Gastroesophageal sphincter (tissue), 4 donors: ENCODE measurements at places on chromosomes 2 and 18. TPM values are rescaled to one million over a fixed set of nuclear protein-coding genes. Genes with fewer than 3 reads are reported as not detected.
A peak's percentile ranks its signal among the peaks of the same experiment; 100 is the strongest.

DNA sequence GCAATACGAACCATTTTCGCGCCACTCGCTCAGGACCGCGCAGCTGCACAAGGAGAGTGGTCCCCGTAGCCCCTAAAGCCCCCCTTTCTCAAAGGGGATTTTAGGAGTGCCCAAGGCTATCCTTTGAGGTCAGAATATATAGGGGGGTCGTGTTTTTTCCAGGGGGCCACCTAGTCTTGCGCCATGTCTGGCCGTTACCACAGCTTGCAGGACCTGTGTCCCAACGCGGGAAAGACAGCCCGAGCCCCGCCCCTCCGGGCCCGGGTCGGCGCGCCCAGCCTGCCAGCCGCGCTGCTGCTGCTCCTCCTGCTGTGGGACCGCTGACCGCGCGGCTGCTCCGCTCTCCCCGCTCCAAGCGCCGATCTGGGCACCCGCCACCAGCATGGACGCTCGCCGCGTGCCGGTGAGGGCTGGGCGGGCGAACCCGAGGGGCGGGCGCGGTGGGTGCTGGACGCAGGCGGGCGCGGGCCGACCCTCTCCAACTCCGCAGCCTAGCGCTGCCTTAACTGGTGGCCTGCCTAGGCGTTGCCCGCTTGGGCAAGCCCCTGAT, at the start of gene CDCA7:
Gene CDCA7, plus strand, starts transcription at position 291 of the 550 bp plus-strand sequence. Its CDS starts 92 bp downstream, at position 383.
- ATAC-seq = peak; percentile 84

GRCh38 chr2:105989070-105989469, 205.0 kb downstream of the UXS1 start:
- no peak for ATAC-seq

GRCh38 chr2:144143294-144144151, 376.4 kb downstream of the ZEB2 start:
- ATAC-seq = peak; percentile 41

DNA sequence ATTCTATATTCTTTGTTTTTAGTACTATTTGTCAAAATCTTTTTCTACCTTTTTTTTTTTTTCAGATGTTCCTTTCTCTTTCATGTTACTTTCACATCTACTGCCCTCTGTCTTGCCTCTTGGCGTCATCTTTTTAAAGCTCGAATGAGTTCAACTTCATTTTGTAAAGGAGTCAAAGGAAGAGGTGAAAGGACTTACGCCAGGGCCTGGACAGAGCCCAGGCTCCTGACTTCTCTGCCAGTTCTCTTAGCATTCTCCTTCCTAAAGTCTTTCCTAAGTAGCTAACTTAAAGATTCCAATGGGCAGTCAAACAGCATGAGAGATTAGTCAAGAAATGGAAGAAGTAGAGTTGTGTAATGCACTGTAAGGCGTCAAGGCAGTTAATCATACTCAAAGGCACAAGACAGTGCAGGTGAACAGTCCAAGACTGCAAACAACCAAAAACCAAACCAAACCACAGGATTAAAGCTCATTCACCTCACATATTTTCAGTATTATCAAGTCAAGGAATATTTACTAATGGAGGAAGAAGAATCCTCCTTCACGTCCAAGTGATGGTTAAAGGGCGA, 301.7 kb downstream of the TCF4 start:
- no peak for ATAC-seq

The NGEF gene
- total RNA-seq = 0.46 TPM

The ORMDL1 gene
- total RNA-seq = 63.9 TPM

- ATAC-seq = no peak
These were observed 19.1 kb downstream of the FHL2 start for GRCh38 chr2:105379741-105380186.

- ATAC-seq = peak; percentile 45
These were observed 926 bp downstream of the SERPINB8 start for GRCh38 chr18:63970809-63971205.

DNA sequence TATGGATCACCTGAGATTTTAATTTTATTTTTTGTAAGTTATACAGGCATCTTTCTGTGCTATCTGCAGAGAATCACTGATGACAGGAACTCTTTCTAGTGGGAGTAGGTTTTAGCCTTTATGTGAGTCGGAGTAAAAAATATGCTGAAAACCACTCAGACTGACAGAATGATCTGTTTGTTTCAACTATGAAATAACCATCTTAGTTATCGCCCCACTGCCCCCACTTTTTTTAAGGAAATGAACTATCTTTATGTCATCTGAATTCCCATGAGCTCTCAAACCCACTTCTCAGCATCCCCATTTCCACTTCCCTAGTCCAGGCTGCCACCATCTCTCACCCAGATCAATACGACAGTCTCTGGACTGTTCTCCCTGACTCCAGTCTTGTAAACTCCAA, 38.9 kb downstream of the MRPL33 start:
- no peak for ATAC-seq

- ATAC-seq = no peak
These were observed 79.1 kb downstream of the DPP4 start for GRCh38 chr2:161994761-161995520.

GRCh38 chr2:85694052-85695025, at the start of gene GNLY:
Gene GNLY, plus strand, starts transcription at chr2:85694358. Its CDS starts 61 bp downstream, at chr2:85694419.
- ATAC-seq = no peak
